ENCODE measurements at places on chromosomes 7 and 10.

DNA sequence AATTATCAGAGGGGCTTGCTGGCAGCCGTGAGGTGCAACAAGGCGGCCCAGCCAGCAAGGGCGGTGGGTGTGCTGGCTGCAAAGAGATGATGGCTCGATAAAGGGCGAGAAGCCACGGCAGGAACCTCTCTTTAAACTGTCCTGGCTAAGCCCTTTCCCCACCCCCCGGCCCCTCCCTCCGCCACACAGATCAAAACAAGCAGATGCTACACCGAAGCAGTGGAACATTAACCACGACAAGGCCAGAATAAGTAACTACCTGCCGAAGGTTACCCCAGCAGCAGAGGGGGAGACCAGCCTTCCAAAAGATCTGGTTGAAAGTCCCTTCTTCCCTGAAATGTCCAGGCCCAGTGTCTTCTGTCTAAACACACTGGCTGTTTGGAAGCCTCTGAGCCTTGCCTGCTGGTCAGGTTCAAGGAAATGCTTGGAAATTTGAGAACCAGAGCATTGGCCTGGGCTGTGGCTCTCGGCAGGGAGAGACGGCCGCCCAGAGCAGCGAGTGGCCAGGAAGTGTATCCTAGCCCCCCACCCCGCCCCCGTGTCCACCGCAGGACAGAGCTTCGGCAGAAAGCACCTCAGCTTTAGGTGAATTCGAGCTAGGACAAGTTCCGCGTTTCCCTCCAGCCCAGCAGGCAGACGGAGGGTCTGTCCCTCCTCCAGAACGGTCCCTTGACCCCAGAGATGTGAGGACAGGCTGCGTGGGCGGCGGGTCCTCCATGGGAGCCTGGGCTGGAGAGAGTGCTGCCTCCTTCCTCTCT lies 2.1 kb downstream of the FAM20C start:
- DNase-seq: no peak

- DNase-seq: no peak
Observed at GRCh38 chr7:95758187-95758586, 14.2 kb upstream of the DYNC1I1 start.

- DNase-seq: no peak
Observed at GRCh38 chr7:127979728-127980126, 51.5 kb downstream of the LRRC4 start.

DNA sequence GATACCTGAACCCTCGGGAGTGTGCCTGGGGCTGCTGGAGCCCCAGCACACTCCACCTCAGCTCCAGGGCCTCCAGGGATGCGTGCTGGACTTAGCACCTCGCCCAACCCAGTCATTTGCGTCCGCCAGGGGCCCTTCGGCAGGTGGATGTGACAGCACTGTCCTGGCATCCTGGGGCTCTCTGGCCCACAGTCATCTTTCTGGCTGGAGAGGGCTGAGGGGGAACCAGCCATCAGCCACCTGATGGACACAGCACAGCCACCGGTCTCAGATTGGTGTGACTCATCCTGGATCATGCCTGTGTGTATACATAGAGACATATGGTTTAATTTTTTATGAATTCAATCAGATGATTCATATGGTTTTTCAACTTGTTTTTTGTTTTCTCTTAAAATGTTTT lies 11.1 kb downstream of the ZNF775 start:
- no peak for DNase-seq

DNA sequence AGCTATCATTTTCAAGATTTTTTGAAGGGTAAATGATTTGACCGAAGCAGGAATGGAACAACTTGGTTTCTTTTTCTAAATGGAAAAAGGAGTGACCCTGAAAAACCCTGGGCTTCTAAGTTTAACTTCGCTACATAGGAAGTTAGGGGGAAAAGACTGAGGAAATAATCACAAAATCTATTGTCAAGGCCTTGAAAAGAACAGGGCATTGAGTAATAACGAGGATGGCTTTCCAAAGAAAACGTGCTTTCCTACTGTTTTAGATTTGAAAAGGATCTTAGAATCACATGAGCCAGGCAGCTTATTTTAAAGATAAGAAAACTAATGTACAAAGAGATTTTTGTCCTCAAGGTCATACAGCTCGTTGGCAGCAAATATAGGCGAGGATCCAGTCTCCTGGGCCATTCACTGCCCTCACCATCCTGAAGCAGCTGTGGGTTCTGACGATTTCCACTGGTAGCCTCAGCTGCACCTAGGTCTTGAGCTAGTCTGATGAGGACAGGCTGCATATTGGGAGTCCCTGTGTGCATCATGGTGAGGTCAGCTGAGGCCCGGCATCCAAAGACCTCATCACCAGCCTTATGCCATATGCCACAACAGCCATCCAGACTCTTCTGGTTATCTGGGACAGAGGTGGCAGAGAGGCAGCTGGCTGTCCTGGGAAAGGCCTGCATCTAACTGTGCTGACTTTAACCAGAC lies 384.7 kb upstream of the NRP1 start:
- DNase-seq: no peak

GRCh38 chr10:89151857-89152256 lies 55.3 kb downstream of the CH25H start:
- no peak for DNase-seq

- DNase-seq: no peak
Observed at GRCh38 chr10:20694296-20694695, 202.8 kb downstream of the NEBL start.

- no peak for DNase-seq
Observed at GRCh38 chr10:86440874-86441843, 74.6 kb upstream of the GRID1 start.

- DNase-seq: no peak
Observed at GRCh38 chr7:133829336-133829897, 297.7 kb upstream of the LRGUK start.

DNA sequence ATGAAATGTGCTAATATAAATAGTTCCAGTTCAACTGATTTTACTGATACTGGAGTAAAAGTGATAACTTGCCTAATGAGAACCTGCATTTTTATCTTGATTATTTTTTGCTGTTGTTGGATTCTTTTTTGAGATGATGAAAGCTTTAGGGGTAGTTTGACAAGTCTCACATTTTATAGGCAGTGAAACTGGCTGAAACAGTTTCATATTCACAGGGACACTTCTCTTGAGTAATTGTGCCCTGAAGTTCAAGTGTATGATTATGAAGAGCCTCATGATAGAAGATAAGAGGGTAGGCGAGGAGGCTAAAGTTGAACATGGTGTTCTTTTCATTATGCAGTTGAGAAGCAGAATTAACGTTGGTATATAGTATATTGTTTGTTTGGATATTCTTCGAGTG lies 5.1 kb downstream of the AUTS2 start:
- DNase-seq: no peak

- DNase-seq: no peak
Observed at GRCh38 chr10:114380060-114380459, 24.2 kb downstream of the AFAP1L2 start.

- no peak for DNase-seq
Observed at GRCh38 chr10:77565590-77566023, 72.0 kb downstream of the KCNMA1 start.

- no peak for DNase-seq
Observed at GRCh38 chr10:95467162-95467599, 94.0 kb downstream of the SORBS1 start.

DNA sequence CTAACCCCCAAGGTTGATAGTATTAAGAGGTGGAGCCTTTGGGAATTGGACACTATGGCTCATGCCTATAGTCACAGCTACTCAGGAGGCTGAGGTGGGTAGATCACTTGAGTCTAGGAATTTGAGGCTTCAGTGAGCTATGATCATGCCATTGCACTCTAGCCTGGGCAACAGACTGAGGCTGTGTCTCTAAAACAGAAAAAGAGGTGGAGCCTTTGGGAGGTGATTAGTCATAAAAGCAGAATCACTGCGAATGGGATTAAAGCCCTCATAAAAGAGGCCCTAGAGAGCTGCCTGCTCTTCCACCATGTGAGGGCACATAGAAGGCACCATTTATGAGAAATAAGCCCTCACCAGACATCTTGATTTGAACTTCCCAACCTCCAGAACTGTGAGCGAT lies 81.9 kb downstream of the SKAP2 start:
- no peak for DNase-seq

GRCh38 chr7:22826593-22826992 lies 3.9 kb upstream of the TOMM7 start:
- DNase-seq: no peak

- DNase-seq: no peak
Observed at GRCh38 chr10:27235706-27236105, 4.9 kb downstream of the ACBD5 start.

GRCh38 chr7:106597014-106597413 lies 63.9 kb downstream of the CCDC71L start:
- DNase-seq: no peak

- DNase-seq: no peak
Observed at GRCh38 chr7:67535241-67535989, 538.8 kb downstream of the TYW1 start.

GRCh38 chr10:73744664-73744975 lies 448 bp downstream of the SEC24C start:
- DNase-seq: peak; percentile 61

GRCh38 chr10:36021096-36021495 lies 379.0 kb upstream of the FZD8 start:
- DNase-seq: no peak

DNA sequence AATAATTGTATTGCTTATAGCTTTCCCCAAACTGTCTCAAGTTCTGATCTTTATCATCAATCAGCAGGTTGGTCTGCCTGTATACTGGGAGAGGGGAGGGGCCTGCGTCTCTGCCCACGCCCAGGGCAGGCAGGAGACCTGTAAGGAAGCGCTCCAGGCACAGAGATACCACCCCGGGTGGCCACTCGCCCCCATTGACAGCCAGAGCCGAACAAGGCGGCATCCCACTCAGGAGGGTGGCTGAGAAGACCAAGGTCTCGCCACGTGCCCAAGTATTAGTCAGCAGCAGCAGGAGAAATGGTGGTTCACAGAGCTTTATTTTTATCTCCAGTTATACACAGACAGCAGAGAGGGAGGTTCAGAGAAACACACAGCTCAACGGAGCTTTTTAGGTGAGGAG lies 7.2 kb downstream of the STK32C start:
- no peak for DNase-seq

DNA sequence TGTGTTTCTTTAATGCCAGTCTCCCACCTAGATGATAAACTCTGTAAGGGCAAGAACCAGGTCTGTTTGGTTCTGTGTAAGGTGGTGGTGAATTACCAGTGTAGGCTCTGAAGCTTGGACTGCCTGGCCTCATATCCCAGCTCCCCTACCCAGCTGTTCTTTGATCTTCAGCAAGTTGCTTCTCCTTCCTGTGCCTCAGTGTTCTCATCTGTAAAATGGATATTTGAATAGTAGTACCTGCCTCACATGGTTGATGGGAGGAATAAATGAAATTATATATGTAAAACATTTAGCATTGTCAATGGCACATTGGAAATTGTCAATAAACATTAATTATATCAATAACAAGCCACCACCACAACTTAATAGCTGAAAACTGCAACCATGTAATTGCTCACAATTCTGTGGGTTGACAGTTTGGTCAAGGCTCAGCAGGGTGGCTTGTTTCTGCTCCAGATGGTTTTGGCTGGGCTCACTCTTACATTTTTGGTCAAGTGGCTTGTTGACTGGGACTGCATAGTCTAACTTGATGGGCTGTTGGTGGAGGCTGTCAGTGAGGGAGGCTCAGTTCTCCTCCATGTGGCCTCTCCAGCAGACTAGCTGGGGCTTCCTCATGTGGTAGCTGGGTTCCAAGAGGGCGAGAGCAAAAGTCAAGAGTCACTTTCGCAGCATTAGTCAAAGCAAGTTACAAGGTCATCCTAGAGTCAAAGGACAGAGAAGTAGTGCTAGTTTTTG lies 84.5 kb upstream of the DUSP5 start:
- no peak for DNase-seq

- DNase-seq: no peak
Observed at GRCh38 chr7:120864141-120864900, 6.4 kb upstream of the TSPAN12 start.

DNA sequence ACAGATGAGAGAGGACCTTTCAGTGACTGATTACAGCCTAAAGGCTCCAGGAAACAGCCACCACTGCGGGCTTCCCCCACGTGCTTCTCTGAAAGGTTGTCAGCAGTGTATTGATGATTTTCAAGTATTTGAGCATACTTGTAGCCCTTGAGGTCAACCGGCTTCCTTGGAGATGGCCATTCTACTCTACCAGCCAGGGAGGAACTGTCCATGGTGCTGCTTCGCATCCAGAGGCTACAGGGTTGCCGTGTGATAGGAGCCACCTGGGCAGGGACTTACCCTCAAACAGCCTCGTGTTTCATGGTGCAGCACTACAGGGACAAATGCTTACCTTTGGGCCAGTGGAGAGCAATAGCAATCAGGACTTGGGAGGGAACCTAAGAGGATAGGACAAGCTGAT lies 179.5 kb downstream of the DPP6 start:
- peak; percentile 3 for DNase-seq

- DNase-seq: peak; percentile 67
Observed at GRCh38 chr10:79331709-79332108, 15.6 kb upstream of the PPIF start.

DNA sequence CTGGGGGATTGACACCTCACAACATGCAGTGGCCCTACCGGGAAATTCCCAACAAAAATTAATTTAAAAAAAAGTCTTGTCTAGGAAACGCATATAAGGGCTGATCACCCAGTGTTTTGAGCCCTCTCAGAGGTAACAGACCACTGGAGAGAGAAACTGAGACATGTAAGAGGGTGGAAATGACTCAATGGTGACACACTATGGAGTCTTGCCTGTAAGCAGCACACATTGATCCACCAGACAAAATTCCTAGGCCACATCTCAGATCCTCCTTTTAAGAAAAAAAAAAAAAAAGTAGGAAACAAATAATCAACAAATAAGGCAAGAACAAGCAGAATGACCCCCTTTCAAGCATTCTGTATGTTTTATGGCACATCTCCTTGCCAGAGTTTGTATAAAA lies 296.2 kb downstream of the MAGI2 start:
- DNase-seq: no peak

DNA sequence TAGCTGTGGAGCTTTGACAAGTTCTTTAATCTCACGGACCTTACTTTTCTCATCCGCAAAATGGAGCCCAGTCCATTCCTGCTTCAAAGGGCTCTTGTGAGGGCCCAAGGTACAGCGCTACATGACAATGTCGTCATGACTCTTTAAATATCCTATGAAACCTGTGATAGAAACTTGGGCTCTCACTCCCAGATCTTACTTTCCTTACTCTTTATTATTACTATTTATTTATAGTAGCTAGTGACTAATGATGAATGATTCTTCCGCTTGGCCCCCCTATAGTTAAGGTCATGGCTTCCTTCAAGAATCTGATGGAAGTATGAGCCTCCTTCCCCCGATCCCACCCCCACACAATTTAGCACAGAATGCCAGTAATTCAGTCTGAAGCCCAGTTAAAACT lies 41.9 kb downstream of the RBM20 start:
- DNase-seq: no peak

DNA sequence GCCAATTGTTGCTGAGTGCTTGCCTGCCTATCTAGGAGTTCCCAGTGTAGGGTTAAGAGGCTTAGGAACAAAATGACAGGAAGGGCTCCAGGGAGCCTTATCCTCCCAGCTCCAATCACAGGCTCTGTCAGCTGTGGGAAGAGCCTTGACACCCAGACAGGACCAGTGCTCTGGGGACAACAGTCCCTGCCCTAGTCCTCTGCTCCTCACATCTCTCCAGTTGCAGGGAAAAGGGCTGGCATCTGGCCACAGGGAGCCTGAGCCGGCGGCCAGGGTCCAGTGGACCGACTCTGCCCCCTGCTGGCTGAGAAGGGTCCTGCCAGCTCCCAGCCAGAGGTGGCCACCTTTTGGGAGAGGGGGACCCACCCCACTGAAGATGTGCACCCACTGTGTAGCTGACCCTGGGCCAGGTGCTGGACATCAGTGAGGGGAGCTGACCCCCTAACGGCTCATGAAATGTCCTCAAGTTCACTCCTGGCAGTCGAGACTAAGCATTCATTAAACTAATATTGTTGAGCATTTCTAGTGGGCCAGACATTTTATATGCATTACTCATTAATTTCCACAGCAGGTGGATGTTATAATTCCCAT lies 17.6 kb downstream of the DNAJB12 start:
- no peak for DNase-seq

Data from stimulated activated CD4-positive, alpha-beta T cell treated with anti-CD3 and anti-CD28 coated beads, Interleukin-4, amount 100 ng/mL, for 48 hours (primary cell).